Naive B cell (primary cell): ENCODE measurements at places on chromosomes 6 and 20. TPM values are rescaled to one million over a fixed set of nuclear protein-coding genes. Genes with fewer than 3 reads are reported as not detected.
A peak's percentile ranks its signal among the peaks of the same experiment; 100 is the strongest.

DNA sequence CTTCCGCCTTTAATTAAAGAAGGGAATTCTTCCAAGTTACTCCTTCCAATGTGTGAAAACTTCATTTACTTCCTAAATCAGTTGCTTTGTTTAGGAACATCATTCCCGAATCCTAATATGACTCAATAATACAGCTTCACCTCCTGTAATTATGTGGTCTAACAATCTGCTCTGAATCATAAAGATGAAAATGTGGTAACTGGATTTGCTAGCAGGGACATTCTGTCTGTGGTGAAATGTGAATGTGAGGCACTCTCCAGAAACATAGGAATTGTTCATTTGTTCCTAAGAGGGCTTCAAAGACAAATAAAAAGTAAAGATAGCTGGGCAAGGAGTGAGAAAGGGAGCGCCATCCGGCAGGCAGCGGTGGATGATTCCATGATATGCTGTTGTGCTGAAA lies 678.1 kb downstream of the KIF16B start:
- H3K36me3 ChIP-seq, result peaks cover 15% of the 10 kb centered on the region
- H3K27ac ChIP-seq, result no peak overlapping the region
- no peak for DNase-seq
- H3K4me3 ChIP-seq, result no peak overlapping the region

MUCL3 gene
- not detected for polyA plus RNA-seq

- H3K4me3 ChIP-seq, result no peak overlapping the region
- H3K27ac ChIP-seq, result no peak overlapping the region
- H3K4me1 ChIP-seq, result no peaks in the 10 kb centered on the region
- DNase-seq, result no peak
Observed at GRCh38 chr6:151292974-151293687, 53.4 kb downstream of the AKAP12 start.

MCHR2 gene
- not detected for polyA plus RNA-seq

DNA sequence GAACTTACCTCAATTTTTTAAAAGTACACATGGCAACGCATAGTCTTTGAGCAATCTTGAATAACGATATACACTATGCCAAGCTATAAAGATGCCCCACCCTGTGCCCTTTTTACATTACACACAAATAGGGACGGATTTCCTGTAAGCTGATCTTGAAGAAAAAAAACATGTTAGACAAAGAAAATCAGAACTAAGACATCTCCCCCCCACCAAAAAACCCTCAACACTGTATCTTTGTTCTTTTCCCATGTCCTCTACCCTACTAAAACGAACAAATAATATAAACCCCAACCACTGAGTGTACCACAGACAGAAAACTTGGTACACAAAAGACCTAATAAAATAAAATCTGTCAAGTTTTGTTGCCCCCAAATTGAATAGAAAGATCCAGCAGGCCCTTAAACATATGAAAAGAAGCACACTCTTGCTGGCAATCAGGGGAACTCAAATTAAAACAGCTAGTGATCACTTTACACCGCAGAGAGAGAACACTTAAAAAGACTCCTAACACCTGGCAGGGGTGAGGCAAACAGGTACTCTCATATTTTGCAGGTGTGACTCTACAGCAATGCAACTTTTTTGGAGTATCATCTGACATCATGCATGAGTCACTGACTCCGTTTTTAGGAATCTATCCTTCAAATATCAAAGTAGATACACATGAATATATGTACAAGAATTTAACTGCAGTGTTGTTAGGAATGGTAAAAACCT lies 29.6 kb downstream of the BACH2 start:
- no peak for DNase-seq
- no peaks in the 10 kb centered on the region for H3K27me3 ChIP-seq
- peak overlapping the region; percentile 31 for H3K4me3 ChIP-seq
- peaks cover 47% of the 10 kb centered on the region for H3K36me3 ChIP-seq
- H3K4me1 ChIP-seq, result peaks cover 52% of the 10 kb centered on the region
- H3K27ac ChIP-seq, result peak overlapping the region; percentile 75
